ENCODE measurements at places on chromosomes 2 and 18. TPM values are rescaled to one million over a fixed set of nuclear protein-coding genes. Genes with fewer than 3 reads are reported as not detected.

The TSHZ1 gene
- total RNA-seq: 14.3 TPM

The EPB41L3 gene
- total RNA-seq: 60.9 TPM

The SIX3 gene
- not detected for total RNA-seq

The KCNK3 gene
- total RNA-seq: not detected

The ACOXL gene
- not detected for total RNA-seq

The CYP26B1 gene
- 0.65 TPM for total RNA-seq

The RAPGEF4 gene
- 13.9 TPM for total RNA-seq

The SLC9A4 gene
- total RNA-seq: under 0.01 TPM

The ACVR1C gene
- total RNA-seq: not detected

The C1QL2 gene
- not detected for total RNA-seq

The SERPINB10 gene
- total RNA-seq: not detected
